GM23248 (cell line): ENCODE measurements at places on chromosomes 5 and 9.
A peak's percentile ranks its signal among the peaks of the same experiment; 100 is the strongest.

- DNase-seq = no peak
Observed at GRCh38 chr5:115337882-115338281, 41.4 kb upstream of the CCDC112 start.

- no peak for DNase-seq
Observed at GRCh38 chr9:133814586-133815208, 76.5 kb upstream of the SARDH start.

- no peak for DNase-seq
Observed at GRCh38 chr9:132245465-132245864, 83.6 kb downstream of the NTNG2 start.

DNA sequence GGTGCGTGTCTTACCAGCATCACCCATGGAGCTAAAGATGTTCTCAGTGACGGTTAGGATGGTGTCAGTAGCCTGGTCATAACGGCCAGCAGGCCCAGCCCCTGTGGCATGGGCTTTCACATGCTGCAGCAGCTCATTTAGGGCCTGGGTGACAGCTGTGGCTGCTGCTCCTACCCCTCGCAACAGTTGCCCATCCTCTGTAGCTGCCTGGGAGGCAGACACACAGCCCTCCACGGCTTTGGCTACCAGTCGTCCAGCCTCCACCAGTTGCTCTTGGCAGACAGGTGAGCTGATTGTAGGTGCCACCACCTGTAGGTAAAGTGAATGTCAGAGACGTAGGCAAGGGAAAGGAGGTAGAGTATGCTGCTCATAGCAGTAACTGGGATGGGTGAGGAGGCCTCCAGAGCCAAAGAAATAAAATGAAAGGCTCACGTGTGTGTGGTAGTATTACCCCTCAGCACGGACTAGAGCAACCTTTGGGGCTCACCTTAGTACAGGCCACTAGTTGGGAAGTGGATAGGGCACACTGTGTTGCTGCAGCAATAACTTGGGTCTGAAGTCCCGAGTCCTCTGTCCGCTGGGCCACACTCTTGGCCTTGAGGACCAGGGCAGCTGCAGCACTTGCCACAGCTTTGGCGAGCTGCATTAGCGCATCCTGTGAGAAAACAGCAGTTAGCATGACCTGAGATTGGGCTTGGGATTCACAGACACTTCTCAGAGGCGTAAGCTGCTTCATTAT lies 14.7 kb downstream of the TLN1 start:
- no peak for DNase-seq

- peak; percentile 45 for DNase-seq
Observed at GRCh38 chr5:73419117-73419464, 29.5 kb downstream of the FOXD1 start.
